Stimulated activated CD8-positive, alpha-beta memory T cell treated with anti-CD3 and anti-CD28 coated beads, Interleukin-15, amount 100 ng/mL, for 1 hour (primary cell): ENCODE measurements at places on chromosomes 13 and 19.
A peak's percentile ranks its signal among the peaks of the same experiment; 100 is the strongest.

DNA sequence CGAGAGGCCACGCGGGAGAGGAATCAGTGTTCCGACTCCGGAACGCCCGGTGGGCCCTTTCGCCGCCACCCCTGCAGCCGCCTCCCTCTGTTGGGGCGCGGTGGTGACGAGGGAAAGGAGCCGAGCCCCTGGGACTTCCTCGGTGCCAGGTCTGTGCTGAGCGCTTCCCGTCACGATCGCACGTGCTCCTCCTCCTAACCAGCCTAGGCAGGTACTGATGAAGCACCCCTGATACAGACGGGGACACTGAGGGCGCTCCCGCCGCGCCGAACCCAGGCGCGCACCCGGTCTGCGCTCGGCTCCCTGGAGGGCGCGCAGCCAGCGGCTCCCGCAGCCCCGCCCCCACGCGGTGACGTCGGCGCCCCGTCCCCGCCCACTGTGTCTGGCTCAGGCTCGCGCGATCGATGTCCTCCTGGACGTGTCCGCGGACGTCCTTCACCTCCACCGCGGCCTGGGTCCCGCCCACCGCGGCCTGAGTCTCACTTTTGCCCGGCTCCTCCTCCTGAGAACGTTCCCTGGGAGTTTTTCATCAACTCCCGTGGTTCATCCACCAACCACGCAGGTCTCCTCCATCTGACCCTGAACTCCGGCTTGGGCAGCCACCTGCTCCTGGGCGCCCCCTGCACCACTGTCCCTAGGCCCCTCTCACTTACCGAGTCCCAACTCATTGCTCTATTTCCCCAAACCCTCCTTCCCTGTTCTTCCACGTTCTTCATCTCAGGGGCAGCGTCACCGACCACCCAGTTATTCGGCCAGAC is 2.6 kb upstream of the KLK15 start:
- peak; percentile 30 for DNase-seq

- no peak for DNase-seq
These were observed 6.6 kb upstream of the VSTM2B start for GRCh38 chr19:29519146-29519545.

DNA sequence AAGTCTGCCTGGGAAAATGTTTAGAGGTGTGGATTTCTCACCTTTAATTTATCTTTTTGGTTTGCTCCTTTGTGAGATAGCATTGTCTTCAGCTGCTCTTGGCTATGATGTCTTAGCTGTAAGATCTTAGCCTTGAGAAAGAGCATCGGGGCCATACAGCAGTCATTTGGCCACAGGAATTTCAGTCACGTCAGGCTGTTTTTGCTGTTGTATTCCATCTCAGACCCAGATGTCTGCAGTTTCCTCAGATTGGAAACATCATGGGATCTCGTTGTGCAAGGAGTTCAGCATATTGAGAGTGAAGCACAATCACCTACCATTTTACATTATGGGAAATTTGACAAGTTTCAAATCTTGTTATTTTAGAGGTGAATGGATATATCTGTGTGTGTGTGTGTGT is 89.3 kb upstream of the C1QTNF9B start:
- DNase-seq = no peak

DNA sequence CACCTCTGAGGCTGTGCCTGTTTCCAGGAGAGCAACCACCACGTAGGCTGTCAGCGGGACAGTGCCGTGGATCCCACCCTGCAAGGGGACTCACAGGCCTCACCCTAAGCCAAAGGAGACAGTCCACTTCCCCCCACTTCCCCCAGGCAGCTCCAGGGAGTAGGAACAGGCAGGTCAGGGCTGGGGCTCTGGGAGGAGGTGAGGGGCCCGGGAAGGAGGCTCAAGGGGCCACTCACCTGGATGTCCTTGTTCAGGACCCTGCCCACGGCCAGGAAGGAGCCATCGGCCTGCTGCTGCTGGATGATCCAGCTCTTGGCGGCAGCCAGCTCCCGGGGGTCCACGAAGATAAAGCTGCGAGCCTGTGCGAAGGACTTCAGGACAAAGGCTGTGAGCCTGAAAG is 25.6 kb downstream of the F2RL3 start:
- DNase-seq = no peak

DNA sequence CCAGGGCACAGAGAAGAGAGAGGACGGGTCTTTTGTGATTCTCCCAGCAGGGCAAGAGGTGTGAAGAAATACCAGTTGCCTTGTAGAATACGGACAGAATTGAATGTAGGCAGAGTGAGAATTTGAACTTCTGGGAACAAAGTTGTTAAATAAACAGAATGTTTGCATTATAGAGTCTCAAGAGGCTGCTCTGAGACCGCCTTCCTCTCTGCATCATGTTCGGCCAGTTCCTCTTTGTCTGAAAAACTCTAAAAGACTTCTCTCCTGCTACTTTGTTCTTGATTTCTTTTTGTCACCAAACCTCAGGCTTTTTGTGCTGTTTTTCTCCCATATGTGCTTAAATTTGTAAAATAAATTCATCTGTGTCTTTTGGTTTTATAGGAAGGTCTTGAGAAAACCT is 256.4 kb downstream of the DLEU7 start:
- no peak for DNase-seq

GRCh38 chr19:8233370-8233769 is 24.2 kb downstream of the CERS4 start:
- no peak for DNase-seq

DNA sequence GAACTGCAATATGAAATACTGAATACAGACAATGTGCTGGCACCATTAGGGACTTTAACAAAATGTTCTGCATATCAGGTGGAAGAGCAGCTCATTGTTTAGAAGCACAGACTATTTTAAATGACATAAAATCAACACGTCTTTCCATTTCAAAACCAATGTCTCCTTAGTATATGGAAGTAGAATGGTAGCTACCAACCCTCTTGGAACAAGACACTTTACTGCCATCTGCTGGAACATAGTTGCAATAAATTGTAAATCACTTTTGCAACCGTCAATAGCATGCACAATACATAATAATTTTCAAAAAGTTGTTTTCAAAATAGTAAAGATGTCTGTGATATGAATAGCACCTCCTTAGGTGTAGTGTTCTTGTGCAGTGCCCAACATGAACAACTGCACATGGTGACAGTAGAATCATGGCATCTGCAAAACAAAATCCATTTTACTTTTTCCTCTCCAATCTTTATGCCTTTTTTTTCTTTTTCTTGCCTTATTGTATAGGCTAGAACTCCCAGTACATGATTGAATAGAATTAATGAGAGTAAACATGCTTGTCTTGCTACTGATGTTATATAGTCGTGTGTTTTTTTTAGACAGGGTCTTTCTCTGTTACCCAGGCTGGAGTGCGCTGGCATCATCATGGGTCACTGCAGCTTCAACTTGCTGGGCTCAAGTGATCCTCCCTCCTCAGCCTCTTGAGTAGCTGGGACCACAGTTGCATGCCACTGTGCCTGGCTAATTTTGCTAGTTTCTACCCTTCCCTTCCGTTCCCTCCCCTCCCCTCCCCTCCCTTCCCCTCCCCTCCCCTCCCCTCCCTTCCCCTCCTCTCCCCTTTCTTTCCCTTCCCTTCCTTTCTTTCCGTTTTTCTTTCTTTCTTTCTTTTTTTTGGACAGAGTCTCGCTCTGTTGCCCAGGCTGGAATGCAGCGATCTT is 7.8 kb upstream of the LYPD5 start:
- no peak for DNase-seq

DNA sequence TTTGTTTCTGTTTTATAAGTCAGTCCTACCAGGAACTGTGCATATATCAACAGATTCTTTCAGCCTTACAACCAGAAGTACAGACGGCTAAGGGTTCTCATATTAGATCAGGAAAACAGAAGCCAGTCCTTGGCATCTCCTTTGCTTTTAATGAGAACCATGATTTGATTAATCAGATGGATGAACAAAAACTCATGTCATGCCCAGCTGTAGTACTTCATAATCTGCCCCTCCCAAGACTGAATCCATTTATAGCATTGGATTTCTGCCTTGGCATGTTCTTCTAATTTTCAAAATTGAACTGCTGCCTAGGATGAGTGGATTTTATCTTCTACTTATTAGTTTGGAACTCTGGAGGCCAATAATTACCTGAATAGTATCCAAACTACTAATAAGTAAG is 617.2 kb downstream of the SLITRK5 start:
- DNase-seq = no peak

- DNase-seq = no peak
These were observed 2858.7 kb downstream of the PCDH9 start for GRCh38 chr13:64371461-64371860.

DNA sequence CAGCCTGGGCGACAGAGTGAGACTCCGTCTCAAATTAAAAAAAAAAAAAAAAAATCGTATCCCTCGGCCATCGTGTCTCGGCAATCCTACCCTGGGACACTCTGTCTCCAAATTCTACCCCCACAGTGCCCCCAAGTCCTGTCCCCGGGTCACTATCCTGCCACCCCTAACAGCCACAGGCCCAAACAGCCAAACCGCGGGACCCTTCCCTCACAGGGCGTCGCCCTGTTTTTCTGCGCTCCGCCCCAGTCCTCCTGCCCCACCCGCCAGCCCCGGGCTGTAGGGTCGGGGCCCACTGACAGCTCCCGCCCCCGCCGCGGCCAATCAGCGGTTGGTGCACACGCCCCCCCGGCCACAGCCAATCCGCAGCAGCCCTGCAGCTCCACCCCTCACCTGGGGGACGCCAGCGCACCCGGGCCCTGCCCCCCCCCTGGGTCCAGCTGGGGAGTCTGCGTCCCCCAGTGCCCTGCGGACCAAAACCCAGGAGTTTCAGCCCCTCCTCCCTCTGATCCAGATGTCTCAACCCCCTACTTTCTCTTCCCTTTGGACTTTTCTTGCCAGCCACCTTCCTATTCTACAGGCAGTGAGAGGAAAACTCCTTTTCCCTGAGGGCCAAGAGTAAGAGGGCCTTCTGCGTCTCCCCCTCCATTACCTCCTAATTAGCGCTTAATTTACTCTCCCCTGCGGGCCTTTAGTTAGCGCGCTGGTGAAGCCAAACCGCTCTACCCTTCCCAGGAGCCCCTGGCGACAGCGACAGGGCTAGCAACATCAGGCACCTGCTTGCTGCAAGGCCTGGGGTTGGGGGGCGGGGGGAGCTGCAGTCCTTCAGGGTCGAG is 1.5 kb upstream of the BCAT2 start:
- DNase-seq = peak; percentile 13

DNA sequence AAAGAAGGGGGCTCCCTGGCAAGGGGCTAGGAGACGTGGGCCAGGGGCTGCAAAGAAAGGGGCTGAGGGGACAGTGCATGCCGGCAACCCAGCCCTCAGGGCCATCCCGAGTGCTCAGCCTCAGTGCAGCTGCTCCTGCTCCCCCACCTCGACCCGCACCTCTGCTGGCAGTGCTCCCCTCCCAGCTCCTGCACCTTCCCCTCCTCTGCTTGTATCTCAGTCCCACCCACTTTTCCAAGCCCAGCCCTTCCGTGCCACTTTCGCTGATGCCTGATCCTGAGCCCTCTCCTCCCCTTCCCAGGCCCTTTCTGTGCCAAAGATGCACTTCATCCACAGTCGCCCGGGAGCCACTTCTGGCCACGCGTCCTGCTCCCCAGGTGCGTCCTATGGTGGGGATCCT is 69.9 kb upstream of the KCTD15 start:
- no peak for DNase-seq

GRCh38 chr13:38662362-38662761 is 24.5 kb upstream of the FREM2 start:
- no peak for DNase-seq

DNA sequence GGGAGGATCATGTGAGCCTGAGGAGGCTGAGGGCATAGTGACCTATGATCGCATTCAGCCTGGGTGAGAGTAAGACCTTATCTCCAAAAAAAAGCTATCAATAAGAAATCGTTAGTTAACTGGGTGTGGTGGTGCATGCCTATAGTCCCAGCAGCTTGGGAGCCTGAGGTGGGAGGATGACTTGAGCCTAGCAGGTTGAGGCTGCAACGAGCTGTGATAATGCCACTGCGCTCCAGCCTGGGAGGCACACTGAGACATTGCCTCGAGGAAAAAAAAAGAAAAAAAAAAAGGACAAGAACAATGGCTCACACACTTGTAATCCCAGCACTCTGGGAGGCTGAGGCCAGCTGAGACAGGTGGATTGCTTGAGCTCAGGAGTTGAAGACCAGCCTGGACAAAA is 16.2 kb downstream of the PSPC1 start:
- no peak for DNase-seq

DNA sequence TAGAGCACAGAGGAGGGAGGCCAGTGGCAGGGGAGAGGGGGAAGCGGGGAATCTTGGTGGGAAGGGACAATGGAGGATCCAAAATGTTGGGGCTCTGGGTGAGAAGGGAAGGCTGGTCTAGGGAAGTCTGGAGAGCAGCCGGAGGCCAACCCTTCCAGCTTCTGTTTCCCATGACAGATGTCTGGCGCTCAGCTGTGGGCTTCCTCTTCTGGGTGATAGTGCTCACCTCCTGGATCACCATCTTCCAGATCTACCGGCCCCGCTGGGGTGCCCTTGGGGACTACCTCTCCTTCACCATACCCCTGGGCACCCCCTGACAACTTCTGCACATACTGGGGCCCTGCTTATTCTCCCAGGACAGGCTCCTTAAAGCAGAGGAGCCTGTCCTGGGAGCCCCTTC is 1.1 kb downstream of the PSENEN start:
- no peak for DNase-seq

GRCh38 chr13:38844581-38844980 is 146.1 kb downstream of the STOML3 start:
- DNase-seq = no peak

DNA sequence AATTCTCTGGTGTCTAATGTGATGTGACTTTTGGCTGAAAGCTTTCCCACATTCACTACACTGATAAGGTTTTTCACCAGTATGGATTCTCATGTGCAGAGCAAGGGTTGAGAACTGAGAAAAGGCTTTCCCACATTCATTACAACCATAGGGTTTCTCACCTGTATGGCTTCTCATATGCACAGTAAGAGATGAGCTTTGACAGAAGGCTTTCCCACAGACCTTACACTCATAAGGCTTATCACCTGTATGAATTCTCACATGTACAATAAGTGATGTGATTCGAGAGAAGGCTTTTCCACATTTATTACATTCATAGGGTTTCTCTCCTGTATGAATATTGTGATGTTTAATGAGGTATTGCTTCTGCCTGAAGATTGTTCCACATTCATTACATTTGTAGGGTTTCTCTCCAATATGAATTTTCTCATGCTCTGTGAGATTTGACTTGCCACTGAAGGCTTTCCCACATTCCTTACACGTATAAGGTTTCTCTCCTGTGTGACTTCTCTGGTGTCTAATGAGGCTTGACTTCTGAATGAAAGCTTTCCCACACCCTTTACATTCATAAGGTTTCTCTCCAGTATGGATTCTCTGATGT is 14.0 kb downstream of the ZNF260 start:
- DNase-seq = no peak

- no peak for DNase-seq
These were observed 48.7 kb downstream of the ZIC5 start for GRCh38 chr13:99922631-99923404.
